Myocyte (in vitro differentiated cells): ENCODE measurements at places on chromosomes 5 and 9.

- no peak for DNase-seq
Measured at GRCh38 chr5:39369123-39369815, 5.0 kb upstream of the C9 start.

GRCh38 chr5:136522217-136522956, 157.0 kb upstream of the TRPC7 start:
- DNase-seq, result no peak

DNA sequence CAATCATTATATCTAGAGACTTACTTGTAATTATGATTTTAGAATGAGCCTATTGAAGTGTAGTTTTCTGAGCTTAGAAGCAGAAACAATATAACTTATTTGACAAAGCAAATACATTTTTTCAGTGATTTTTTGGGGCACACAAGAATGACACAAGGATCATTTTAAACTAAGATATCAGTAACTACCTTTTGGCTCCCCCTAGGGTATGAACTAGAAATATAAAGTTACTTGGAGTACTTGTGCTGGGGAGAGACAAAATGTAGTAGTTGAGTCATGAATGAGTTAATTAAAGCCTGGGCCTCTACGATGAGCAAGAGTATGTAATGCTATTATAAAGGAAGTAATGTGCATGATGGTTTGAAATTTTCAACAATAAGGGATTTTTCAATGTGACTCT, 1244.1 kb upstream of the ACO1 start:
- peak; percentile 26 for DNase-seq

- DNase-seq, result peak; percentile 37
Measured at GRCh38 chr5:131628990-131629389, 6.0 kb downstream of the RAPGEF6 start.

GRCh38 chr5:143494162-143494561, 90.7 kb upstream of the NR3C1 start:
- DNase-seq, result no peak

DNA sequence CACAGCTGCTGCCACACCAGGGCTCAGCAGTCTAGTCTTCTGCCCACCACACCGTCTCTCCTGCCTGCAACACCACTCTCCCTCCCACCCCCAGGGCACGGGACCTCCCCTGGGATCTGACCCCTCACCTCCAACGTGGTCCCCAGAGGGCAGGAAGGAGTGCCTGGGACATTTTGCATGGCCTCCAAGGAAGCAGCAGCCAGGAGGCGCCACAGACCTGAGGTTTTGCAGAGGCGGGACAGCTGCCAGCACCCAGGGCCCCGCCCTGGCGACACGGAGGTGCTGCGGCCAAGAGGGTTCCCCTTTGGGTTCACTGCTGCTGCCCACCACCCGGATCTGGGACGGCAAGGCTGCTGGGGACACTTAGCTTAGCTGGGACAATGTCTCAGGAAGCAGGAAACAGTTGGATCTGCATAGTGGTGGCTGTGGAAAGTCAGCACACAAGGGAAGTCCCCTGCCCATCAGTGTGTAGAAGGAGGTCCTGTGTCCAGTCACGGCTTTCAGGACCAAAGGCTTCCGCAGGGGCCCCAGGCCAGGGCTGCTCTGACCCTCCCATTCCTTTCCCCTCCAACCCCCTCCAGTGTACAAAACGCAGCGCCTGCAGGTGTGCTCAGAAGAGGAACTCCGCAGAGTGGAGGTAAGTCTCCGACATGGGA, 13.8 kb downstream of the PROP1 start:
- DNase-seq, result peak; percentile 30

- DNase-seq, result no peak
Measured at GRCh38 chr5:170582644-170583330, 79.0 kb downstream of the KCNIP1 start.

- no peak for DNase-seq
Measured at GRCh38 chr9:26219961-26220360, 541.7 kb upstream of the TUSC1 start.
